ENCODE measurements at places on chromosomes 12 and 14.

- DNase-seq, result no peak
Observed at GRCh38 chr14:85016496-85016895, 513.4 kb upstream of the FLRT2 start.

GRCh38 chr12:84463741-84464495, 448.7 kb downstream of the SLC6A15 start:
- no peak for DNase-seq

DNA sequence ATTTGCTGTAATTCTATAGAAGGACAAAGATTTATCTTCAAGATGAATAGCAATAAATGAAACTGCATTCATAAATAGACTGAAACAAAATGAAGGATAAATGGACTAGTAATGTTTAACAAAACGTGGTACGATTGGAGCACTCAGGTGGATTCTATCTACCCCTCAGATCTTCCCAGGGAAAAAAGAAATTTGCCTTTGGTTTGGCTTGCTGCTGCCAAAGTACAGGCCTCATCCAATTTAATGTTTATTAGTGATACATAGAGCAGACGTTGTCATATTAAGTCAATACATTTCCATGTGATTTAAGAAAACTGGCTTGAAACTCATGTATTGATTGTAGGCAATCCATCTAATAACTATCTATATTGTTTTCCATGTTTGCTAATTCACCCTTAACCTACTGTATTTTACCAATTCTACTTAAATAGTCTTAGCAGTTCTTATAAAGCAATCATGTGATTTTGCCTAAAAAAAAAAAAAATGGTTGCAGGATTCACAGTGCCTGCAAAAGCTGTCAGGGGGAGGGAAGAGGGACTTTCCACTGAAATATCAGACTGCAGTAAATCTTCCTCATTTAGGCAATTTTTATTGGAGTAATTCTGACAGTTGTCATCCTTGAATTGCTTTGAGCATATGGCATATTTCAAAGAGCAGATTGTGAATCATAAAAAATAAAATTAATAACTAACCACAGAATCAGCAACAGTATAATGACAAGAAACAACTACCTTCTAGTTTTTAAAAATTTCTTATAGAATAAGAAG, 242.2 kb upstream of the NPAS3 start:
- no peak for DNase-seq

GRCh38 chr12:96766232-96766631, 140.8 kb upstream of the NEDD1 start:
- DNase-seq, result no peak
